Activated CD4-positive, CD25-positive, alpha-beta regulatory T cell (primary cell): ENCODE measurements at places on chromosomes 7 and 10.

- DNase-seq, result no peak
Observed at GRCh38 chr10:84547616-84548015, 219.2 kb downstream of the CCSER2 start.

DNA sequence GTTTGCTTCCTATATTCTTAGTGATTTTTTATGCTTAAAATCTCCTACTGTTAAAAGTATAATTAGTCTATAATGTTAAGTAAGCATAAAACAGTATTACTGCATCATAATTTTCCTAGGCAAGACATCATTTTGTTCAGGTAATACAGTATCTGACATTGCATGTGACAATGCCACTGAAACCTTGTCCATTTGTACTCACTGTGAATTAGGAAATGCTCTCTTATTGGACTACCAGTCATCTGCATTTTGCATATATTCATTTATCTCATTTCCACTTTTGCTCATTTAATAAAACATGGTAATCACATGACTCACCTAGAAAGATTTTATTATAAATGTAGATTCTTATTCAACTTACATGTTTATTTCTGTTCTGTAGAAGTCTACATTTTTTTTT, 379.1 kb downstream of the ETV1 start:
- no peak for DNase-seq

- no peak for DNase-seq
Observed at GRCh38 chr7:41475801-41476459, 227.0 kb downstream of the INHBA start.

GRCh38 chr10:45418417-45418848, 44.4 kb downstream of the ALOX5 start:
- DNase-seq, result no peak

DNA sequence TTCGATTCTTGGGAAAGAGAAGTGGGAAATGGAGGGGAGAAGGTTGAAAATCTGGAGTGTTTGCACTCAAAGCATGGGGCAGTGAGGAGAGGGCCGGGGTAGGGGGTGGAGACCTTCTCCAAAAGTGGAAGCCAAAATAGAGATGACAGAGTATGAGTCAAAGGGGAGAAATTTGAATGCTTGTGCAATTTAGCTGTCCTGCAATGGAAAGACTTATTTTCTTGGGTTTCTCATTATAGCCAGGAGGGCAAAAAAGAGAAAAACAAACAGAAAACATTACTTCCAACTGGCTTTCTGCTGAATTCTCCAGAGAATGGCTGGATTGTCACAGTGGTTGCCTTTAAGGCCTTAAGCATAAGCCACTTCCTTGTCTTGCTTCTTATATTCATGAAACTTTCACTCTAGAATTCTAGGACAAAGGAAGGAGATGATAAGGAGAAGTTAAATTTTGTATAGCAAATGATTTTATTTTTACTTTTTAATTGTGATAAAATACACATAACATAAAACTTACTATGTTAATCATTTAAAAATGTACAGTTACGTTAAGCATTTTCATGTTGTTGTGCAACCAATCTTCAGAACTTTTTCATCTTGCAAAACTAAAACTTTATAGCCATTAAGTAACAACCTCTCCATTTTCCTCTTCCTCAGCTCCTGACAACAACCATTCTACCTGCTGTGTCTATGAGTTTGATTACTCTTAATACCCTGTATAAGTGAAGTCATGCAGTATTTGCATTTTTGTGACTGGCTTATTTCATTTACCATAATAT, 100.2 kb downstream of the GPR85 start:
- DNase-seq, result no peak

- no peak for DNase-seq
Observed at GRCh38 chr7:44471850-44472249, 18.6 kb downstream of the NUDCD3 start.

- DNase-seq, result no peak
Observed at GRCh38 chr10:99328579-99329303, 415 bp upstream of the CNNM1 start.

- no peak for DNase-seq
Observed at GRCh38 chr7:69912141-69912540, 313.9 kb downstream of the AUTS2 start.

DNA sequence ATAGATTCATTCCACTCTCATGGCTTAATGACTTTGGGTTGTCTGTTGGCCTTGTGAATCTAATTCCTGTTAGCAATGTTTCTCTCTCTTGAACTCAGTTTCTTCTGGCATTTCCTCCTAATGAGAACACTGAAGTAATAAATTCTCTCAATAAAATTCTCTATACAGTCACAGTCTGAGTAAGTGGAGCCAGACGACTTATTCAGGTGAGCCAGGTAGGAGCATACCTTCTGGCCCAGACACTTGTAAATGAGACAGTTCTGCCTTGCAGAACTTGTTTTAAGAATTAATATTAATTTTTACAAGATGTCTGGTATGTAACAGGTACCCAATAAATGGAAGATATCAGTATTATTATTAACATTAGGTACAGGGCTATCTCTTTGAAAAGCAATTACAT, 28.6 kb upstream of the AGR2 start:
- DNase-seq, result no peak

GRCh38 chr10:104036069-104036384, 49.7 kb downstream of the COL17A1 start:
- DNase-seq, result no peak

GRCh38 chr10:34864149-34865067, 49.3 kb upstream of the PARD3 start:
- no peak for DNase-seq

DNA sequence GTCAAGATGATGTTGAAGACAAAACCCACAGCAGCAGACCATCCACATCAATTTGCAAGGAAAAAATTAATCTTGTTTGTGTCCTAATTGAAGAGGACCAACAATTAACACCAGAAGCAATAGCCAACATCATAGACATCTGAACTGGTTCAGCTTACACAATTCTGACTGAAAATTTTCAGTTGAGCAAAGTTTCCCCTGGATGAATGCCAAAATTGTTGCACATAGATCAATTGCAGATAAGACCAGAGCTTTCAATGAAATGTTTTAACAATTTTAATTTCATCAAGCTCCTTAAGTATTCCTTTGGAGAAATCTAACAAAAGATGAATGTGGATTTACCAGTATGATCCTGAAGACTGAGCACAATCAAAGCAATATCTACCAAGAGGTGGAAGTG, 168.6 kb downstream of the CTNNA3 start:
- DNase-seq, result no peak

GRCh38 chr7:17486835-17487234, 188.4 kb downstream of the AHR start:
- no peak for DNase-seq

- no peak for DNase-seq
Observed at GRCh38 chr7:12139416-12139815, 71.7 kb upstream of the TMEM106B start.

- no peak for DNase-seq
Observed at GRCh38 chr7:108088729-108089128, 41.4 kb downstream of the LAMB4 start.

GRCh38 chr10:137606-138005, 2.4 kb downstream of the ZMYND11 start:
- DNase-seq, result no peak

DNA sequence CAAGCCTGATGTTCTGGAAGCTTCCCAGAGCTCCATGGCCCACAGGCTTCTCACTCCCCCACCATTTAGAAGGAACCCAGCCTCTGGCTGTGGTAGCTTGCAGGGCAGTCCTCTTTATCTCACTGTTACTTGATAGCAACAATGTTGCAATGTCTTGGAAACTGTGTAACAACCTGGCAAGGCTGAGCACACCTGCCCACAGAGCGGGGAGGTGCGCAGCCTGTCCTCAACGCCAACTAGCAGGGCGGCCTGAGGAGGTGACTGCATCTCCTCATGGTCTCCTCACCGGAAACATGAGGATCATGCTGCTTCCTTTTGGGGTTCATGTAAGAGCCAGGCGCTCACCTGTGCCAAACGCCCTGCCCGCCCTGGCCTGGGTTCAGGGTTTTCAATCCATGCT, 43.7 kb upstream of the INSIG1 start:
- no peak for DNase-seq

DNA sequence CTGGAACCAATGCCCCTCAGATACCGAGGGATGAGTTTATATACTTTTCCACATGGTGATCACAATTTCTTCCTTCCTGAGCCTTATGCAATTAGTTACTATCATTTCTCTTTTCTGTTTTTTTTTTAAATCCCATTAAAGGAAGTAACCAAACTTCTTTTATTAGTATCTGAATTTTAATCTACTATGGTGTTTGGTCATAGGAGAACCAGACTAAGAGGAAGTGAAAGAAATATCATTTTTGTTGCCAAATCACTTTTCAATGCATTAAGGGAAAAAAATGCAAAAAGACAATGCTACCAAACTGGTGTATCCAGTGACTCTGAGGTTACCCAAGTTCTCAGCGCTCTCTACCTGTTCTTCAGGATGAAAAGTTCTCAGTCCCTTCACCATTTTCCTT, 167.7 kb downstream of the NXPH1 start:
- DNase-seq, result no peak

DNA sequence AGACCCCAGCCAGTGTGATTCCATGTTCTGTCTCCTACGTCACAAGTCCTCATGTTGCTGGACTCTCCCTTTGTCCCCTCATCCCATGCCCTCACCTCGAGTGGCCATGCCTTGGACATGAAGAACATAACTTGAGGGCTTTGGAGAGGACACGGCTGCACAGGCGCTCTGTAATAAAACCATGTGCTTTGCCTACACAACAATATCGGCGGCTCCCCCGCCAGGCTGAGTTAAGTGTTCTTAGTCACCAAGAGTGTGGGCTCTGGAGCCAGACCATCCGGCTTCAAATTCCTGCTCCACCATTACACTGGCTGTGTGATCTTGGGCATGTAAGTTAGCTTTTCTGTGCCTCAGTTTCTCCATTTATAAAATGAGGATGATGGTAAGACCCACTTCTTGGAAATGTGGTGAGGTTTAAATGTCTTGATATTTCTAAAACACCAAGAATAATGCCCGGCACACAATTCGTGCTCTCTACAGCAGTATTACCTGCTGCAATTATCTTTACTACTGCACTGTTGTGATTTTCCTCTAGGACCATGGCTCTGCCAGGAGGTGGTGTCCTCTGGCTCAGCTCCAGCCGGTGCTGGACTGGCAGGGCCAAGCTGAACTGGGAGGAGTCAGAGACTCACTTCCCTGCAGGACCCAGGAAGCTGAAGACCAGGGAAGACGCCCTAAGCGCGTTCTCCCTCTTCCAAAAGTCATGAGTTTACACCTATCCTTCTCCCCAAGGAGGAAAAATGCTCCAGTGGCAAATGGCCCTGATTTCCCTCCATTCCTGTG, 15.7 kb downstream of the SLIT1 start:
- DNase-seq, result no peak

- DNase-seq, result no peak
Observed at GRCh38 chr7:91264046-91264923, at the start of gene FZD1. FZD1 (plus strand) TSS chr7:91264433; CDS start chr7:91264881, 448 bp downstream.

GRCh38 chr7:29495653-29496052, 68.0 kb upstream of the PRR15 start:
- DNase-seq, result no peak

DNA sequence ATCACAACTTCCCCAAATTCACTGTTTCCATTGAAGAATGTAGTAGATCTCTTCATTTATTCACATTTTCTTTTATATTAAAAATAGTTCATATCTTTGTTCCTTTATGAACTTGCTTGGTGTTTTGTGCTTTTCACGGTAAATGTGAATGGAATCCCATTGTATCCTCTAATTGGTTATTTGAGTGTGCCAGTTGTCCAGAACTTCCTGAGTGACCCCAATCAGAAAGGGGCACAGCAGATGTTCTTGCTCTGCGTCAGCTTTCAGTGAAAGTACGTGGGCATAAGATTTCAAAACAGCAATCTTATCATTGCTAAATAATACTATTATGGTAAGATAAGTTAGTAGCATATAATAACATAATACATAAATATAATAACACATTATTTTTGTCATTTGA, 47.0 kb downstream of the PTPRZ1 start:
- DNase-seq, result no peak

- no peak for DNase-seq
Observed at GRCh38 chr10:132833421-132834111, 47.6 kb upstream of the NKX6-2 start.

DNA sequence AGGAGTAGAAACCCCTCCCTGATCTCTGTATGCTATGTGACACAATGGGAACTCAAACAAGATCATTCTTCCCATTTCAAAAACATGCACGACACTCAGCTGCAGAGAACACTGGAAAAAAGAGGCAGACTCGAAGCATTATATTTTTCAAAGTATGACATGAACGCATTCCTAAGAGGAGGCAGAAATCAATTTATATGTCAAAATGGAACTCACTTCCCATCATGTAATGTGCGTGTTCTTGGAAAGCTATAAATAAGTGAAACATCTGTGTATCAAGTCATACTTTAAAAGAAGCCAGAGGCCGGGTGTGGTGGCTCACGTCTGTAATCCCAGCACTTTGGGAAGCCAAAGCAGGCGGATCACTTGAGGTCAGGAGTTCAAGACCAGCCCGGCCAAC, 142.7 kb downstream of the ICA1 start:
- no peak for DNase-seq

- no peak for DNase-seq
Observed at GRCh38 chr7:50562136-50562535, 3.1 kb downstream of the DDC start.

- no peak for DNase-seq
Observed at GRCh38 chr7:28986028-28986764, 28.1 kb upstream of the TRIL start.

GRCh38 chr10:35182631-35183510, 56.2 kb downstream of the CREM start:
- DNase-seq, result no peak

- no peak for DNase-seq
Observed at GRCh38 chr10:7314170-7314569, 96.7 kb downstream of the SFMBT2 start.

GRCh38 chr7:72267291-72267800, 144.8 kb downstream of the CALN1 start:
- no peak for DNase-seq

DNA sequence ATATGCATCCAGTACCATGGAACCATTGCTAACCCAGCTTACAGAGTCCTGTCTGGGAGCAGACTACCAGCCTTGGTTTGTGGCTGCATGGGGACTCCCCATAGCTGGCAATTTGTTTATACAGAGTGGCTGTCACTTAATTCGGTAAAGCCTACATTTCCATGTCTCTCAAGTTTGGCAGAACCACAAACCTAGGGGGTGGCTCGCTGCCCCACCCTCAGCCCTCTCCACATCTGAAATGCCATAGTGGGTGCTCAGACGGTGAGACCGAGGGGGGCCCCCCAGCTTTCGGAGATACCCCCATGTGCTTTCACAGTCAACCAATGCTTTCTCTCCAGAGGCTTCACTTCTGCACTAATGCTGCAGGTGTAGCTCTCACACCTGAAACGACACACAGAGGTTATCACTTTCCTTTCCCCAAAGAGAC, 75.5 kb upstream of the KAT6B start:
- DNase-seq, result no peak

GRCh38 chr10:44362866-44363711, 21.8 kb downstream of the CXCL12 start:
- DNase-seq, result no peak

DNA sequence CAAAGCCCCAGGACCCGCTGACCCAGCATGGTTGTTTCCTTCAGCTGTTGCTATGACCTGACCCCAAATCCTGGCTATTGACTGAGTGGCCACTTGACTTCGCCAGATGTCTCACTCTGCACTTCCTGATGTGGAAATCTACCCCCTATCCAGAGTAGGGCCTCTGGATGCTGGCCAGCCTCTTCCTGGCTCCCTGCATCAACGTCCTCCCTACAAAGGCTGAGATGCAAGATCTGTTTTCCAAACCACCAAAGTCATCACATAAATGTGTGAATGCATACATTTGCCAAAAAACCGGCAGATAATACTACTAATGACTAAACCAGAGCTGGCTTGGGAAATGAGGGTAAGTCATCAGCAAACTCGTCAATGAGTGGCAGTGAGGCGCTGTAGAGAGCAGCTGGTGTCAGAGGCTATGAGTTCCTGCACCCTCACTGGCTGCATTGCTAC, 70.4 kb downstream of the PYROXD2 start:
- no peak for DNase-seq
